Fibroblast of lung (primary cell): ENCODE measurements at places on chromosomes 1 and 21.
A peak's percentile ranks its signal among the peaks of the same experiment; 100 is the strongest.

DNA sequence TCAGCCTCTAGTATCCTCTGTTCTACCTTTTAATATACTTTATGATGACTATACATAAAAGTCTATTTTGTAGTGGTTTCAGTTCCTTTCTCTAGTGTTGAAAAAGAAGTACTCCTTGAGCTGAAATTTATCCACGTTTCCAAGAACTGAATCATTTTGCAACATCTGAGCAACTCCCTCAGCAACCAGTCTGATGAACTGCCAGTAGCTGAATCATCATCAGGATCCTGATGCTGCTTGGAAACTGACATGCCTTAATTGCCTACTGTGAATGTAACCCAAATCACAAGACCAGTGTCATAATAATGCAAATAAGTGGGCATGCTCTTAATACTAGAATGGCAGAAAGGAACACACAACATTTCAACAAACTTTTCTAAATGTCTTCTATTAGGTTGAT is 103.3 kb downstream of the CYYR1 start:
- peak; percentile 80 for DNase-seq

GRCh38 chr1:158145173-158145719 is 35.4 kb upstream of the CD1D start:
- DNase-seq: peak; percentile 24

GRCh38 chr21:42703965-42704364 is 50.5 kb downstream of the PDE9A start:
- DNase-seq: no peak

- no peak for DNase-seq
Observed at GRCh38 chr1:209318181-209319056, 265.1 kb upstream of the CAMK1G start.

GRCh38 chr1:178483251-178483957 is 13.4 kb downstream of the CLEC20A start:
- DNase-seq: no peak

GRCh38 chr1:98991127-98992012 is 13.3 kb downstream of the PLPPR5 start:
- peak; percentile 96 for DNase-seq

GRCh38 chr1:68204977-68205630 is 27.2 kb downstream of the WLS start:
- DNase-seq: no peak

DNA sequence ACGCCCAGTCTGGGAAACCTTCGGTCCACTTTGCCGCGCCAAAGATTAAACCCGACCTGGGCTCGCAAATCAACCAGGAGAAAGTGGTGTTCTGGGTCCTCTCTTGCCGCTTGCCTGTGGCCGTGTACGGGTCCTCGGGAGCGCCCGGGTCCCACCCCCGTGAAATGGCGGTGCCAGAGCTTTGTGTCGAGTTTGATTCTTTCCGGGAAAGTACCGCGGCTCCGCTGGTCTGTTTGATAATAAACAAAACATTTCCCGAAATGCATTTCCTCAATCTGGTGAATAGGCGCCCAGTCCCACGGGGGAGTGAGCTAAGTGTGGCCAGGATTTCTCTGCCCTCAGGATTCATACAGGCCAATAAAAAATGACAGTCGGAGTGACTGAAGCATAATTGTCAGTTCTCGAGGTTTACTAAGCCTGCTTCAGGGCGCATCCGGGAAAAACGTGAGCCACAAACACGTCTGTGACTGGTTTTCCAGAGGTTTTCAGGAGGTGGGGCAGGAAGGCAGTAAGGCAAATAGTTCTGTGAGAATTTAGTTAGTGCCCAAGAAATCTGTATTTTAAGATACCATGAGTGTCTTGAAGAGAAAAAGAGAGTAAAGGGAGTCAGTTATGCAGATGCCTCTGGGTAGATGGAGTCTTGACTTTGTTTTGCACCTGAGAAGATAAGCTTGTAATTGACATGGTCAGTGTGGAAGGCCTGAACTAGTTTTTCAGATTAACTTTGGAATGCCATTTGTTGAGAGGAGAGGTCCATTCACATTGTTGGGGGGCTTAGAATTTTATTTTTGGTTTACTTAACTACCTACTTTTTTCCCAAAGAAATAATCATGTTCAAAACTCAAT is 675 bp downstream of the IFNAR1 start:
- DNase-seq: peak; percentile 58

- DNase-seq: peak; percentile 57
Observed at GRCh38 chr1:109578947-109579443, 30.6 kb downstream of the GNAI3 start.

DNA sequence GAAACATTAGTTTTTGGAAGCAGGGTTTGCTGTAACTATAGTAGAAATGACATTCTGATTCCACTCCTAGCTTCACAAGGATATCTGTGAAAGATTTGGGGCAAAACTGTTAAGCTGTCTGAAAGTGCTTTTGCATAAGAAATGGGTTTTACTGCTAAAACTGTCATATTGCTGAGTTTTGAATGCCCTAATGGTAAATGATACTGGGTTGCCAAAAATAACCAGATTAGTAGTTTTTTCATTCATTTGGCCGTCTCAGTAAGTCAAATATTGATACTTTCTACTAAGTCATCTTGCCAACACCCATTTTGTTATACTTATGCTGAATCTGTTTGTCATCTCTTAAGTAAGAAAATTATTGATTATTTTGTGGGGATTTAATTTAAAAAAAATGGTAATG is 399 bp upstream of the PTPRC start:
- DNase-seq: no peak

GRCh38 chr1:1032424-1032823 is 12.5 kb downstream of the AGRN start:
- DNase-seq: no peak

DNA sequence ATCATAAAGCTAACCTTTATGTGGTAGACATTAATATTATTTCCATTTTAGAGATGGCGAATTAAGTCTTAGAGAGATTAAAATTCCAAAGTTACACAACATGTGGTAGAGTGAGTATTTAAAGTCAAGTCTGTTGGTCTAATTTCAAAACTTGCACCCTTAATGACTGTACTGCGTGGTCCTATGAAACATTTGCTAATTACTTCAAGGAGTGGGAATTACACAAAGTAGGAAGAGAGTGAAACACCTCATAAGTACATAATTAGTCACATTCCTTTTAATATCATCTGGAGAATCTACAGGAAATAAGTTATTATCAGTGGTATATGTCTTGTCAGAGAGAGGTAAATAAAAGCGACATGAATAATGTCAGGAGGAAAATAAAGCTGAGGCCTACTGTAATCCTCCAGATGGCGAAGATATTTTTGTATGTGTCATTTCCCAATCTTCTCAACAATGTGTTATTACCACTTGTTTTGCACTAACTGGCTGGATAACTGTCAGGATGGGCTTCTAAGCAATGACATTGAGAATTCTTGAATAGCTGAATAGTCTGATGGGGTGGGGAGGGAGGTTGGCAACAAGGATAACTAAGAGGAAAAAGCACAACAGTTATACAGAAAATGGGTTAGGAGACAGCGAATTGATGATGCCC is 95.5 kb downstream of the TNFSF18 start:
- peak; percentile 69 for DNase-seq

- DNase-seq: peak; percentile 97
Observed at GRCh38 chr1:100862591-100862990, 32.1 kb downstream of the EXTL2 start.

GRCh38 chr1:151036356-151036755 is at the start of gene BNIPL:
Gene BNIPL (plus strand): TSS chr1:151036586. CDS start chr1:151036726, 140 bp downstream.
- no peak for DNase-seq

- DNase-seq: no peak
Observed at GRCh38 chr1:94227624-94228023, 9.8 kb downstream of the ARHGAP29 start.

DNA sequence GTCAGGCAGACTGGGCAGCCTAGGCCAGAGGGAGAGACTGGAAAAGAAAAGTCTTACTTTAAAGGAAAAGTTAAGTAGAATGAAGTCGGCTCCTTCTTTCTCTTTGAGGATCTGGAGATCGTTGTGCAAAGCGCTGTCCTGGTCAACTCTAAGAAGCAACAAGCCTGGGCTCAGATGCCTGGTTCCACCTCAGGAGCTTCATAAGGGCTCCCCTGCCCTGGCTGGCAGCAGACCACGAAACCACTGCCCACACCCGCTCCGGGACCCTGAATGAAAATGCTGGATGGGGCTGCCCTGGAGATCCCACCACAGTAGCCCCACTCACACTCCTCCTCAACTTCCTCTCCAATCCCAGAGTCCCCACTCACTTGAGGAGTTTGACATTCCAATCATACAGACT is 6.4 kb downstream of the UBE2Q1 start:
- no peak for DNase-seq

GRCh38 chr1:191709215-191709614 is 449.0 kb upstream of the RGS18 start:
- no peak for DNase-seq
